ENCODE measurements at places on chromosomes 6 and 20. TPM values are rescaled to one million over a fixed set of nuclear protein-coding genes. Genes with fewer than 3 reads are reported as not detected.

DNA sequence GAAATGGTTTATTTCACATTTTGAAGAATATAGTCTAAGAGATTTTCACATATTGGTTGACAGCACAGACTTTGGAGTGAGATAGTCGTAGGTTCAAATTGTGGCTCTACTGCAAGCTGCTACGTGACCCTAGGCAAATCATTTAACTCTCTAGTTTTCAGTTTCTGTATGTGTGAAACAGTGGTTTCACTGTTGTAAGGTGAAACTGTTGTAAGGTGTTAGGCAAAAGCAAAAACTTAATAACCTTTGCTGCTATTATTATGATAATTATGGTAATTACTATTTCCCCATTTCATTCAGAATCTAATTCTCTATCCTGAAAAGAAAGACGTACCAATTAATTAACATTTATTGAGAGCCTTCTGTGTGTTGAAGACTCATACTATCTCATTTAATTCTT is 144.2 kb downstream of the REV3L start:
- DNase-seq = no peak

DNA sequence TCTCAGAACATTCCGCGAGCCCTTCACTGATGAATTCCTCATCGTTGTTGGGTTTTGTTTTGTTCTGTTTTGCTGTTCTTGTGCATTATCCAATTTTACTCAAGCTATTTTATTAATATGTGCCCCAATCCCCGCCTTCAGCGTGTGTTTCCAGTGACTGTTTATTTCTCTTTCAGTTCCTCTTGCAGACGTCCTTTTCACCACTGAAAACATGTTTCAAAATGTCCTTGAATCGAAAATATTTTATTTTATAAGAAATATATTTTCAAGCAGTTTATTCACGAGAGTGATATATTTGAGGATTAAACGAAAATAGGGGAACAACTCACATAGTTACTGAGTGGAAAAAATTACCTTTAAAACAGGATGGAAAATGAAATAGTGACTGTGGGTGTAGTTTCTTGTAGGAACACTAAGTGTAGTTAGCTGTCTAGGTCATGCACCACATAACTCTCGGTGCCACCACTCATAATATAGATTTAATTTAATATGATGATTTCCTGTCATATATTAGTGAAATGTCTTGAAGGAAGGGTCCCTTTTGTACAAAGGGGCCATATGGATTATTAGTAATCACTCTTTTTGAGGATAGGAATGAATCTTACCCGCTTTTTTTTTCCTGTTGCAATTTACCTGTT is 45.3 kb upstream of the HDDC2 start:
- DNase-seq = no peak

Gene PRR18
- 0.08 TPM for total RNA-seq

DNA sequence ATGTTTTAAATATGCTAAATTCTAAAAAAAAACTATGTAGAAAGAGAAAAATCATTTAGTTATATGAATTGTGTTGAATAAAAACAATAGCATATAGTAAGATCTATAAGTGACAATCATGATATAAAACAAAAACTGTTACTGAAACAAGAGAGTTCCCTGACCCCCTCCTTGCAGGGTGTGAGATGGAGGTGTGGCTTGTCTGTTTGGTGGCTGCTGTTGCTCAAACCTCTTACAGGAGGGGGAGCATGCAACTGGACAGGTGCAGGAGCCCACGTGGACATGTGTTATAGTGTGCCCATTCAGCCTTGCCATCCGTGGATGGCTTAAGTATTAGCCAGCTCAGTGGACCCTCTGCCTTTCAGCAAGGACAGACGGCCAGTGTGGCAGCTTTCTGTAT is 206.7 kb downstream of the MOXD1 start:
- DNase-seq = no peak

Data from GM23338 (cell line).